Retina (tissue), 1 donor: ENCODE measurements at places on chromosomes 13 and 19.

DNA sequence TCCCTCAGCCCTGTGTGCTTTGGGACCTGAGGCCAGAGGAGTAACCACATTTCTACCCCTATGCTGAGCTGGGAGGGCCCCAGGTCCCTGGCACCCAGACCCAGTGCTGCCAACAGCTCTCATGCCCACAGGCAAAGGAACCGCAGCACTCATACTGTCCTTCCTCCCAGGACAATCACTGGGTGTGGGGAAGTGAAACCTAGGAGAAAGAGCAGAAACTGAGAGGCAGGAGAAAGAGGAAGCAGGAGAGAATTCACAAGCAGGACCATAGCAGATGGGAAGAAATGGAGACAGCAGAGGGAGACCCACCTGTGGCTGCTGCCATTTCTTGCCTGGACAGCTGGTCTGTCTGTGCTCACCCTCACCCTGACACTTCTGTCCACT is 18.9 kb downstream of the CCDC97 start:
- no peak for DNase-seq

DNA sequence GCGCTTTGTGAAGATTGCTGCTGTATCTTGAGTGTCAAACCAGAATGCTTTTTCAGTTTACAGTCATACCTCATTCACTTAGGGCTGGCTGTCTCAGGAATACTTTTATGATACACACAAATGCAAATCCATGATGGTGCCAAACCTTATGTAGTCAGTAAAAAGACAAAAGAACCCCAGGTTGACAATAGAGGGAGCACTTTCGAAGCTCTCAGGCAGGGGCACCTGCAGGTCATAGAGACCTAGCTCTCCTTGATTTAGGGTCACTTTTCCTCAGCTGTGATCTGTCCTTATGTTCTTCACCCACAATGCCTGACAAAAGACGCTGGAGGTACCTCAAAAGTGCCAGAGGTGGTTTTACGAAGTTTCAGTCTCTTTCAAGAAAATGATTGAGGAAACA is 172.2 kb downstream of the DNAJC15 start:
- no peak for DNase-seq

DNA sequence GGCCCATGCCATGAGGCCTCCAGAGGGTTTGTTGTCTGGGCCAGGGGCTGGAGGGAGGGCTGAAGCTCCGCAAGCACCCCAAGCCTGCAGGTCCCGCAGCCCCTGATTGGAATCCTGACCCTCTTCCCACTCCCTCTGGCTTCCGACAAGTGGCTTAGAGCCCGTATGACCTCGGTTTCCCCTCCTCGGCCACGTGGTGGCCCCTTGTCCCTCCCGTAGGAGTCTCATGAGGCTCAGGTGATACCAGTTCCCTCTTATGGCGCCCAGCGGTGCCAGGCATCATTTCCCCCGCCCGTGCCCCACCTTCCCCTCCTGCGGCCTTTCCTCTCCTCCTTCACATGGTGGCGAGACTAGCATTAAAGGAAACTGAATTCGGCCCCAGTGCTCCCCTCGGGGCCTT is 6.1 kb downstream of the THOP1 start:
- DNase-seq: no peak

- DNase-seq: no peak
These were observed 6.1 kb downstream of the PPP1R12C start for GRCh38 chr19:55111238-55111831.

- no peak for DNase-seq
These were observed 2.2 kb downstream of the IGFLR1 start for GRCh38 chr19:35740108-35740422.

DNA sequence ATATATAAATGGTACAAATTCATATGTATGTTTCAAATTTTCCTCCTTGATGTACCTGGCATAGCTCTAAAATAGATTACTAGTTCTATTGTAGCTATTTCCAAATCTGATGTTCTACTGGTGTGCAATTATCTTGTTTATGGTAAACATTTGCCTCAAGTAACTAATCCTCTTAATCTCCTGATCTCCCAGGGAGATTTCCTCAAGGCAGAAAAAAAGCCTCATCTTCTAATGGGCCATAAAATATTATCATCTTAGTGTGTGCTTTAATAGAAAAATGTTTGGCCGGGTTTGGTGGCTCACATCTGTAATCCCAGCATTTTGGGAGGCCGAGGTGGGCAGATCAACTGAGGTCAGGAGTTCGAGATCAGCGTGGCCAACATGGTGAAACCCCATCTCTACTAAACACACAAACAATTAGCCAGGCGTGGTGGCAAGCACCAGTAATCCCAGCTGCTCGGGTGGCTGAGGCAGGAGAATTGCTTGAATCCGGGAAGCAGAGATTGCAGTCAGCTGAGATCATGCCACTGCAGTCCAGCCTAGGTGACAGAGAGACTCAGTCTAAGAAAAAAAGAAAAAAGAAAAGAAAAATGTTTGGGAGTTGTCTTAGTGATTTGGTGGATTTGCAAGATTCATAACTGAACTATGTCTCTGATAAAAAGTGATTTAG is 498.9 kb upstream of the SLITRK5 start:
- no peak for DNase-seq

GRCh38 chr13:51599444-51600176 is 15.3 kb downstream of the WDFY2 start:
- no peak for DNase-seq

GRCh38 chr19:32406161-32407003 is 812 bp downstream of the DPY19L3 start:
- peak; percentile 66 for DNase-seq

DNA sequence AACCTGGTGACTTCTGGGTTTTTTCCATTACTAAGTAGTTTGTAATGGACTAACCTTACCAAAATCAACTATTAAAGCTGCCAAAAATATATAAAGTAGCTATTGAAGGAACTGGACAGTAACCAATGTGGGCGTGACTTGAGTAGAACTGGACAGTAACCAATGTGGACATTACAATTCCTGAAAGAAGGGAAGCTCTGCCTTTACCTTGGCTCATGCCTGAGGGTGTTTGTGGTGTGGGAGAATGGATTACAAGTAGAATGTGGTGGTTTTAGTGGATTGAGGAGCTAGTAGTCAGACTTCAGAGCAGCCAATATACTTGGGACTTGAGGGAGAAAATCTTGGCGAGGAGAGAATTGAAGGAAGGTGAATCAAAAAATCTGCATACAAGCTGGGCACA is 17.5 kb downstream of the LRRC63 start:
- DNase-seq: no peak
